ENCODE measurements at places on chromosomes 5 and 9.

DNA sequence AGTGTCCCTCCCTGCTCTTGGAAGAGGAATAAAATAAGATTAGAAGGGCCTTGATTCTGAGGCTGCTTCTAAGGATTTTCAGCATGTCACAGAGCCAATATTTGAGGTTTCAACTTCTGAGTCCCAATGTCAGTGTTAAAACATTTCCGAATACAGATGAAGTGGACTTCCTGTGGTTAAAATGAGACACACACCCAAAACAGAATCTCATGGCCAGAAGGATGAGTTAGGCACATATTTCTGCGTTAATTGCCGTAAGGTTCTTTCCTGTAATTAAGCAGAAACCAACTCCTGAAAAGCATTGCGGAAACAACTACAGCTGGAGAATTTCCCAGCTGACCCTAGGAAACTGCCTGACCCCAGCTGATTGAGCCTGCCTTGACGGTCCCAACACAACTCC is 10.4 kb upstream of the ZNF354B start:
- no peak for DNase-seq

- no peak for DNase-seq
Observed at GRCh38 chr5:20028506-20028905, 40.5 kb upstream of the CDH18 start.

GRCh38 chr9:112382501-112383364 is 2.8 kb downstream of the HSDL2 start:
- no peak for DNase-seq

DNA sequence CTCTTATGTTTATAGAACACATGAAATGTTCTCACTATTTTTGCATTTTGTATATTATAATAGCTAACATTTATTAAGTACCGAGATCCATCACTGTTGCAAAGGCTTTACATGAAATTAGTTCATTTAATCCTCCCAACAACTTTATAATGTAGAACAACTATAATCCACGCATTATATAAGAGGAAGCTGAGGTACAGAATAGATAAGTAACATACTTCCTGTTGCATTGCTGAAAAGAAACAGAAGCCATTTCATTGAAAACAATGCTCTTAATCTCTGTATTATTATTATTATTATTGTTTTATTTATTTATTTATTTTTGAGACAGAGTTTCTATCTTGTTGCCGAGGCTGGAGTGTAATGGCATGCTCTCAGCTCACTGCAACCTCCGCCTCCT is 7.9 kb upstream of the INSYN2B start:
- no peak for DNase-seq

DNA sequence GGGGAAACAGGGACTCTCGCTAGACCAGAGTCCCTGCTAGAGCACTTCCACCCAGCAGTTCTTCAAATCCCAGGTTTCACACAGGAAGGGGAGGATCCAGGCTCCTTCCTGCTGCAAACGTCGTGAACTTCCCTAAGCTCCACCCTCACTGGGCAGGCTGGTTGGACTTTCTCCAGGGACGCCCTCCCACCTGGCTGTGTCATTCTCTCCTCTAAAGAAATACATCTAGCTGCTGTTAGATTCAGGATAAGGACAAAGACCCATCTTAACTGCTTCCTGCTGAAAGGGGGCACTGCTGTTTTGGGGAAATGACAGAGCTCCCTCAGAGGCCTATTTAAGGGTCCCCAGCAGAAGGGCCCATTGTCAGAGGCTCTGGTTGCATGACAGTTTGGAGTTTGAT is 230.7 kb downstream of the SEMA6A start:
- DNase-seq, result no peak

GRCh38 chr9:21688108-21689102 is 114.0 kb upstream of the MTAP start:
- DNase-seq, result peak; percentile 71

- DNase-seq, result no peak
Observed at GRCh38 chr5:76331126-76331525, 72.0 kb upstream of the IQGAP2 start.

GRCh38 chr5:78587775-78588291 is 60.7 kb downstream of the LHFPL2 start:
- peak; percentile 57 for DNase-seq

DNA sequence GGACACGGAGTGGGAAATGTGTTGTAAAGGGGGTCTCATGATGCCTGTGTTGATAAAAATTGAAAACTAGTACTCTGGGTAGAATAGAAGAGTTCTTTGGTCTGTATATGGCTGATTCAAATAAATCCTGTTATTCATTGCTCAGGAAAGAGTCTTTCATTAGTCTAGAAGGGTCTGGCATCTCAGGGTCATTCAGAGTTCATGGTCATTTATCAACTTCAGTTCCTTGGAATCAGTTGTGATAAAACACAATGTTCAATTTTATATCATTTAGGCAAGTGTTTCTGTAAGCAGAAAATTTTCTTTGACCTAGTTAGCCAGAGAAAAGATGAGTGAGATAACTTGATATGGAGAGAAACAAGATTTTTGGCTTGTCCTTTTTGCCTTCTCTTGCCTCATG is 36.3 kb downstream of the SPATA31D1 start:
- DNase-seq, result no peak

- no peak for DNase-seq
Observed at GRCh38 chr5:73899916-73900315, 273.9 kb downstream of the ARHGEF28 start.

- DNase-seq, result peak; percentile 27
Observed at GRCh38 chr9:18297056-18297841, 176.7 kb upstream of the ADAMTSL1 start.

GRCh38 chr9:77769246-77769645 is 121.1 kb upstream of the GNA14 start:
- no peak for DNase-seq

DNA sequence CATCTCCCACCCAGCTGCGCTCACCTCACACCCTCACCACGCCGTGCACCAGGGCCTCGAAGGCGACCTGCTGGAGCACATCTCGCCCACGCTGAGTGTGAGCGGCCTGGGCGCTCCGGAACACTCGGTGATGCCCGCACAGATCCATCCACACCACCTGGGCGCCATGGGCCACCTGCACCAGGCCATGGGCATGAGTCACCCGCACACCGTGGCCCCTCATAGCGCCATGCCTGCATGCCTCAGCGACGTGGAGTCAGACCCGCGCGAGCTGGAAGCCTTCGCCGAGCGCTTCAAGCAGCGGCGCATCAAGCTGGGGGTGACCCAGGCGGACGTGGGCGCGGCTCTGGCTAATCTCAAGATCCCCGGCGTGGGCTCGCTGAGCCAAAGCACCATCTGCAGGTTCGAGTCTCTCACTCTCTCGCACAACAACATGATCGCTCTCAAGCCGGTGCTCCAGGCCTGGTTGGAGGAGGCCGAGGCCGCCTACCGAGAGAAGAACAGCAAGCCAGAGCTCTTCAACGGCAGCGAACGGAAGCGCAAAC is 1.1 kb downstream of the POU4F3 start:
- no peak for DNase-seq

DNA sequence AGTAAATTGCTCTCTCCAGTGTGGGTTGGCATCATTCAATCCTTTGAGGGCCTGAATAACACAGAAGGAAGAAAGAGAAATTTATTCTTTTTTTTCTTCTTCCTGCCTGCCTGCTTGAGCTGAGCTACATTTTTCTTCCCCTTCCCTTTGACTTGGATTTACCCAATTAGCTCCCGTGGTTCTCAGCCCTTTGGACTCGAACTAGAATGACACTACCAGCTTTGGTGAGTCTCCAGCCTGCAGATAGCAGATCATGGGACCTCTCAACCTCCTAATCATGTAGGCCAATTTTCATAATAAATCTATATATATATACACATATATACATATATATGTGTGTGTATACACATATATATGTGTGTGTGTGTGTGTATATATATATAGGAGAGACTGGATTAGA is 128.6 kb downstream of the ISOC1 start:
- no peak for DNase-seq

DNA sequence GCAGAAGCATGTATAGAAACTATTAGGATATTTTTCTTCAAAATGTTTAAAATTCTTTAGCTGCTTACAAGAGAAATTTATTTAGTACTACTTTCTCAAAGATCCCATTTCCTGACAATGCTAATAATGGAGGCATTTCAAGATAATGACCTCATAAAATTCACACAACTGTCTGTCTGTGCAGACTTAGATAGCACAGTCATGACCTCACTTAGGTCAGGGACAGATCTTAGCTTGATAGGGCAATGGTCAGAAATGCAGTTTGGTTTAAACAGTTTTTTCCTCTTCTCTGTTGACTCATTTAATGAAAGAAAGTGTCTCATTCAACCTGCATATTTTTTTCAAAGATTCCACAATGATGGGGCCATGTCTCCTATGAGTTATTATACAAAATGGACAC is 128.4 kb downstream of the GRIA1 start:
- DNase-seq, result no peak

GRCh38 chr5:40041452-40041851 is 616.7 kb upstream of the DAB2 start:
- DNase-seq, result no peak

GRCh38 chr9:96137671-96138429 is 164.1 kb downstream of the HSD17B3 start:
- no peak for DNase-seq

DNA sequence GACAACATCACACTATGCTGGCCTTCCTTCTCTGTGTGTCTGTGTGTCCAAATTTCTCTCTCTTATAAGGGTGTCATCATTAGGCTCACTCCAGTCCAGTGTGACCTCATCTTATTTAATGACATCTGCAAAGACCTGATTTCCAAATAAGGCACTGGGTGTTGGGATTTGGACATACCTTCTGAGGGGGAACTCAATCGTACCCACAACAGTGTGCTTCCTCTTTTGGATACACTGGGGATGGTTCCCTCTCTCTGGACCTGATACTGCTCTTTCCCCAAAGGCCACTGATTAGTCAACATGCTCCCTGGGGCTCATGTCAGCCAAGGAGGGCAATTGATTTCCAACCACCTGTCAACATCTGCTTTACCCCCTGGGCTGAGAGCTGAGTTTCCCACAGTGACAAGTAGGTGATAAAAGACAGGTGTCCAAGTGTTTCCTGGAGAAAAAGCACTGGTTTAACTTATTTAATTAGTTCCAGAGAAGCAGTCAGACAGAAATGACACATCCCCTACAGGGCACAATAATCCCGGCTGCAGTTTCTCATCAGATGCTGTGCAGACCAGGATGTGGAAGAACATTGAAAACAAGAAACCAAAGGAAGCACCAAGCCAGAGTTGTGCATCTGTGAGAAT is 17.8 kb upstream of the CEP72 start:
- no peak for DNase-seq

GRCh38 chr5:10747678-10748622 is 13.1 kb downstream of the DAP start:
- DNase-seq, result no peak

DNA sequence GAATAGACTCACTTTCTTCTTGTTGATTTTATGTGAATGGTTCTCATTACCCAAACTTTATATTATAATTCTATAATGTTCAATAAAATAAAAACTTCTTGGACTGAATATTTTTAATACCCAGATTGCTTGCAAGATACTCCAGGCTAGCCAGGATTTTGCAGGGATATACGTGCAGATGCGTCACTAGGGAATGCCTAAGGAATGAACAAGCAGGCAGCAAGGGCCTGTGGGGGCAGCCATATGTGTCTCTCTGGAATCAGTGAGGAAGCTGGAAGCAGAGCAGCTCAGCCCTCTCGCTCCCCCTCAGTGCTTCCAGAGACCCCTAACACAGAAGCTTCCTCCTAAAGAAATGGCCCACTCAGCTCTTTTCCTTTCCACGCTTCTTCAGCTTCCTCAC is 457.4 kb downstream of the CCDC171 start:
- no peak for DNase-seq

DNA sequence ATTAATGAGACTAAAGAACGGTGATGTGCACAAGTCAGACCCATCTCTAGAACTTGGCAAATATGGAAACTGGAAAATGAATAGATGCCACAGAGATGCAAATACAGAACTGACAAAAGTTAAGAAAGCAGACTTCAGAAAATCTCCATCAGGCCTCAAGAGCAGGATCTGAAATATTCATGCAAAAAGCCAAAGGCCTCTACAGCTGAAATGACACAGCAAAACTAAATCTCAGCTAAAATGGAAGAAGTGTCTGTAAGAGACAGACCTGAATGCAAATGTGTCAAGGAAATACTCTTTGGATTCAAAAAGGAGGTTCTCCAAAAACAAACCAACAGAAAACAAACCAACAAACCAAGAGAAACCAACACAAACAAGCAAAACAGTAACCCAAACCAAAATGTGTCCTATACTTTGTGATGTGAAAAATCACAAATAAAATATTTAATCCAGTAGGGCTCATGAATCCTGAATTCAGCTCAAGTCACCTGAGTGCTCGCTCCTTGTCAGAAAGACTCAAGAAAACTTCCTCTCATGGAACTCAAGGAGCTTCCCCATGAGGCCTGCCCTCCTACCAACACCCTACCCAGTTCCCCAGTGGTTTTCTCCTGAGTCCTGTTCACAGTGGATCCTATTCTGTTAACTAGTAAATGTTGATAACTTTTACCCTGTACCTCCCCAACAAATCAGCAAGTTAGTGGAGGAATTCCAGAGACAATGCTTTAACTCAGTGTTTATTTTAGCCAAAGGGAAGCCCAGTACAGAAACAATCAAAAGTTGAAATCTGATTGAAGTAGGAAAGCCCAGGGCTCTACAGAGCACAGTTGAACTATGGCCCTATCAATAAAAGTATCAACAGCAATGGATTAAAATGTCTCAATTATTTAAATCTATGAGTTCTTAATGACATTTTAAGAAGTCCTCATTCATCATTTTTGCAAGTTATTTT is 14.6 kb downstream of the MRPS27 start:
- no peak for DNase-seq

- DNase-seq, result no peak
Observed at GRCh38 chr9:97373331-97373730, 38.6 kb upstream of the TDRD7 start.

DNA sequence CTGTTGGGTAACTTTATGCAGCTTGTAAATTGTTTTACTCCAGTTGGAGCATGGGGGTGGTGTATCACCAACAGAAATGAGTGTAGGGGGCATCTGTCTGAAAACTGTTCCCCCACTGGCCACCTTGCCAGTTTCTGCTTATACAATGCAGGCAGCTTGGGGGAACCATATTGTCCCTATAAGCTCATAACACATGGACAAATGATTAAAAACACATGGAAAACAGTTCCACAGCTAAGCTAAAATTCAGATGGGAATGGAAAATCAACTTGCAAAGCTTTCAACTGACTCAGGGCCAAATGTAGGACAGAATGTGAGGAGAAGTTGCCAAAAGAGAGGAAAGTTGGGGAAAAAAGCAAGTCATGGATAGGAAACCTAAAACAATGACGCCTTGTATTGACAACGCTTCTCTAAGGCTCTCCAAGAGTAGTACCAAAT is 7.9 kb upstream of the CER1 start:
- DNase-seq, result no peak

GRCh38 chr5:157744051-157745011 is 819 bp downstream of the LSM11 start:
- no peak for DNase-seq

GRCh38 chr5:126536874-126537273 is 58.1 kb downstream of the ALDH7A1 start:
- DNase-seq, result no peak

GRCh38 chr5:141605523-141606277 is 13.1 kb downstream of the DIAPH1 start:
- no peak for DNase-seq

Measured in AG09319 (cell line).